ENCODE measurements at places on chromosomes 1 and 21. TPM values are rescaled to one million over a fixed set of nuclear protein-coding genes. Genes with fewer than 3 reads are reported as not detected.

Gene PLA2G2F
- polyA plus RNA-seq, result 1.0 TPM

Gene CAPN8
- polyA plus RNA-seq, result 4.0 TPM

Gene OPTC
- polyA plus RNA-seq, result 0.11 TPM

Gene FNDC5
- 94.3 TPM for polyA plus RNA-seq

Gene TSTD1
- 58.9 TPM for polyA plus RNA-seq

Gene AMY1A
- polyA plus RNA-seq, result not detected

Gene MATN1
- polyA plus RNA-seq, result 0.32 TPM

DNA sequence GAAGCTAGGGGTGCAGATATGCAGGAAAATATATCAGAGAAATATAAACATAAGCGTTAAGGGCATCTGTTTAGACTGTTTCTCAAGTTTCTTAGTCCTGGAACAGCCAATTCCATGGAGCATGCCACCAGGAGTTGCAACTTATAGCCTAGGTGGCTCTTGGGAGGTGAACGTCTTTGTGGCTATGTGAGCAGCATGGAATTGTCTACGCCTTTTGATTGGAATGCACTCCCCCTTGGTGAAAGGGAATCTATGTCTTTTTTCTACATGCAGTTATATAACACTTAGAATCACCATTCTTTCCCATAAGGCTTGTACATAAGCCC is 12.4 kb downstream of the RCSD1 start:
- no peak for DNase-seq

- no peak for DNase-seq
Measured at GRCh38 chr1:222788402-222789156, 26.3 kb upstream of the DISP1 start.

DNA sequence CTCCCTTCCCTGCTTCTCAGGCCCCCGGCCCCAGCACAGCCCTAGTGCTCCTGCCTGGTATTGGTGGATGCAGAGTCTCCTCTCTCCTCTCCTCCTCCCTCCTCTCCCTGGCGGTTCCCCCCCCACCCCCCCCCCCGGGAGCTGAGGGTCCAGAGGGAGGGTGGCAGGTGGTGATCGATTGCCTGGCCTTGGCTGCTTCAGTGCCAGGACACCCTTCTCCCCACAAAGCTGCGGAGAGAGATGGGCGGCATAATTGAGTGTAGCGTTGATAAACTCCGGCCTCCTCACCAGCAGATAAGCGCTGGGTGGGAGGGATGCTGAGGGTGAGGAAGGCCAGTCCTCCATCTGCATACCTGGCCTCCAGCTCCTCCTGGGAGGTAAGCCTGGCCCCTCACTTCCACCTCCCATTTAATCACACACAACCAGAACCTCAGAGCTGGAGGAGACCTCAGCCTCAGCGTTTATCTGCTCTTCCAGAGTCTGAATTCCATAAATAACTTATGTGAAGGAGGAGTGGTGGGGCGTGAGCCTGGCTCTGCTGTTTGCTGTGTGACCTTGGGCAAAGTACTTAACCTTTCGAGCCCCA is 60.8 kb downstream of the LRRN2 start:
- DNase-seq, result no peak

DNA sequence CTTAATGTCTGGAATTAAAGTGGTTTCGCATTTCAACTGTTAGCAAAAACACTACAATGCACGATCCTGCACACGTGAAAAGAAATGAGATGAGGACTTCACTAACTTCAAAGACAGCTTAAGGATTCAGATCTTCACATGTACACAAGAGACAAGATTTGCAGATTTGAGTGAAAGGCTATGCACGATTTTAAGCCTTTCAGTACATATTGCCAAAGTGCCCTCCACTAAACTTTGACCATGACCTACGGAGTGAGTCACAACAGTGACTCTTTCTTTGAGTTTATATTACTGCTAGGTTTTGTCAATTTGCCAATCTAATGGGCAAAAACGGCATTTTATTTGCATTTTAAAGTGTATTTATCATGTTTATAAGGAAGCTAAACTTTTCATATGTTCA is 41.2 kb upstream of the CR1L start:
- no peak for DNase-seq

GRCh38 chr21:46189213-46189958 is 5.1 kb upstream of the SPATC1L start:
- no peak for DNase-seq

DNA sequence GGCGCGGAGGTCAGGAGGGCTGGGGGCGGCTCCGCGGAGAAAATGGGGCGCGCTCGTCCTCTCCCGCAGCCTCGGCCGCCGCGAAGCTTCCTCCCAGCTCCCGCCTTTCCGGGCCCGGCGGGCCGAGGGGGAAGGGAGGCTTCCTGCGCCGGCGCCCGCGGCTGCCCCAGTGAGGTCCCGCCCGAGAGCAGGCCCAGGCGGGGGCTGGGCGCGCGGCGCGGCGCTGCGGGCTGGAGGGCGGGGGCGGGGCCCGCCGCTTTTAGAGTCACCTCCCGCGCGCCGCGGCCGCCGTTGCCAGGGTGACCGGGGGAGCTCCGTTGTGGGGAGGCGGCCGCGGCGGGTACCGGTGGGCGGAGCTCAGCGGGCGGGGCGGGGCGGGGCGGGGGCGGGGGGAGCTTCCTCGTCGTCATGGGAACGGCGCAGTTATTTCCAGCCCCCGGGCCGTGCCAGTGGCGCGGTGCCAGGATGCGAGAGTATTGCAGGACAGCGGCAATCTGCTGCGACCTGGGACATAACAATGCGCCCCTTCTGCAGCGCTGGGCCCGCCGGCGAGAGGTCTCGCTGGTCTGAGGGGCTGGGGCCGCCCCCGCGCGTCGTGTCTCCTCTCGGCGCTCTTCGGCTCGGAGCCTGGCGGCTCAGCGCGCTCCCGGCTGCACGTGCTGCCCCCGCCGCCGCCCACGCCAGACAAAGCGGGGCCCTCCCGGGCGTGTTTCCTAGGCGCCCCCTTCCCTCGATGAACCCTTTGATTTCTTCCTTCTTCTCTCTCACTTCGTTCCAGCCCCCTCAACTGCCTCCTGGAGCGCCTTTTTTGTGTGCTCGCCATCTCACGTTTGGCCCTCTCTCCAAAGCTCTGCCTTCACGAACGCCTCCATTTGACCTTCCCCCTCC is 16.9 kb downstream of the IER5 start:
- no peak for DNase-seq

GRCh38 chr1:34712007-34712688 is 42.7 kb upstream of the GJB5 start:
- DNase-seq, result no peak

- DNase-seq, result no peak
Measured at GRCh38 chr1:53368314-53369033, 40.6 kb upstream of the LRP8 start.

All from left renal pelvis (tissue), 4 donors.